Activated naive CD8-positive, alpha-beta T cell treated with anti-CD3 and anti-CD28 coated beads for 36 hours (primary cell): ENCODE measurements at places on chromosomes 6 and 20.

GRCh38 chr6:81969814-81970213, 217.3 kb upstream of the TENT5A start:
- no peaks in the 10 kb centered on the region for H3K4me1 ChIP-seq
- no peak overlapping the region for H3K4me3 ChIP-seq
- H3K36me3 ChIP-seq = no peaks in the 10 kb centered on the region

- H3K36me3 ChIP-seq = no peaks in the 10 kb centered on the region
- no peak overlapping the region for H3K4me3 ChIP-seq
- no peaks in the 10 kb centered on the region for H3K27me3 ChIP-seq
- no peaks in the 10 kb centered on the region for H3K4me1 ChIP-seq
- no peak overlapping the region for H3K27ac ChIP-seq
- DNase-seq = no peak
These were observed 611.0 kb upstream of the FLRT3 start for GRCh38 chr20:14948416-14948815.

GRCh38 chr6:133724726-133725125, 164.2 kb upstream of the TCF21 start:
- no peak overlapping the region for H3K27ac ChIP-seq
- no peaks in the 10 kb centered on the region for H3K36me3 ChIP-seq
- DNase-seq = no peak
- H3K4me1 ChIP-seq = no peaks in the 10 kb centered on the region

DNA sequence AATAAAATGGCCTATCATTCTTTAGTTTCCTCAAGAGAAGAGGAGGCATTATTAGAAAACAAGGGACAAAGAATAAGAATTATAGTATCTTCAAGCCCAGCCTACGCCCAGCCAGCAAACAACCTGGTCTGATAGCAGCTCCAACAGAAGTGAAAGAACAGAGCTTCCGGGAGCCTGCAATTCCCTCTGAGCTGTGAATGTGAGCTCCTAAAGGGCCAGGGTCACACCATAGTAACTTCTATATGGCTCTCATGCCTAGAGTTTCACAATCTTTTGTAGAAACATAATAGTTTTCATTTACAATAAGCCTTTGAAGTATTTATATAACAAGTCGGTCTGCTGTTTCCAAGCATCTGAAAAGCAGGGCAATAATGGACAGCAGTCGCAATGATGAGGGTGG, 116.5 kb downstream of the SMLR1 start:
- no peaks in the 10 kb centered on the region for H3K27me3 ChIP-seq
- no peak overlapping the region for H3K27ac ChIP-seq

DNA sequence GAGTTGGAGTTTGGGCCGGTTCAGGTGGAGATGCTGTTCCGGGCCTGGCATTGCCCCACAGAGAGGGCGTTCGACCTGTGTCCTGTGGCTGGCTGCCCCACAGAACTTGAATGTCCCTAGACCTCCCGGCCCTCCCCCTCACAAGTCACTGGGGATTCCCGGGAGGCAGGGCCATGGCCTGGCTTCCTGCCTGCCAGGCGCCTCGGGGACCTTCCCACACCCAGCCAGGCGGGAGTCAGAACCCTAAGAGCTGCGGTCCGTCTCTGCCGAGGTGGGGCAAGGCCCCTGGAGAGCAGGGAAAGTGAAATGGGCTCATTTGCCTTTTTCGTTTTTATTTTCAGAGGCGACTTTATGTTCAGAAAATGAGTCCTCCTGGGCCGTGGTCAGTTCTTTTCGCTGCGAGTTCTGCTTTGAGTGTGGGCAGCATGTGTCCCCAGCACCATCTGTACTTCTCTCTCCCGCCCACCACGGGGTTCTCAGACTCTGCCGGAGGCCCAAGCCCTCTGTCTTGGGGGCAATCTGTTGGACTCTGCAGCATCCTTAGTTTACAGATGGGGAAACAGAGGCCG, 8.5 kb downstream of the RBM38 start:
- H3K27ac ChIP-seq = peak overlapping the region; percentile 99
- peaks cover 70% of the 10 kb centered on the region for H3K4me1 ChIP-seq
- DNase-seq = peak; percentile 78
- H3K4me3 ChIP-seq = peak overlapping the region; percentile 86

GRCh38 chr6:38370653-38371601, 268.8 kb downstream of the BTBD9 start:
- no peak overlapping the region for H3K27ac ChIP-seq
- H3K27me3 ChIP-seq = no peaks in the 10 kb centered on the region
- no peak for DNase-seq
- H3K36me3 ChIP-seq = no peaks in the 10 kb centered on the region

DNA sequence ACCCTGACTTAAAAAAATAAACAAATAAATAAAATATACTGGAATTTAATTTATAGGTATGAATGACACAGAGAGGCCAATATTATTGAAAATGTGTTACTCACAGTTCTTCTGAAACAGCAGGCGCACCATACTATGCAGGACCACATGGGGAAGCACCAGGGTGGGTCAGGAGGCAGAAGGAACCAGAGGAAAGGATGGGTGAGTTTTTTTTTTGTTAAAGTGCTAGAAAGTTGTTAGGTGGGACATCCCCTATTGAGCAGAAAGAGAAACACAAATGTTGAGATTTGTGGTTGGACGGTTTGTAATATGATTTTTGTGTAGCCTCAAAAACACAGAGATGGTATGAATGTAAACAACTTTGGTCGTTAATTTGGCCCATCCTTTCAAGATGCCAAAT, 26.0 kb downstream of the PTPRA start:
- peaks cover 36% of the 10 kb centered on the region for H3K4me1 ChIP-seq
- no peak overlapping the region for H3K4me3 ChIP-seq
- peak overlapping the region; percentile 31 for H3K27ac ChIP-seq
- no peaks in the 10 kb centered on the region for H3K27me3 ChIP-seq
- DNase-seq = peak; percentile 37

GRCh38 chr20:64257107-64257757, 1.7 kb downstream of the PCMTD2 start:
- no peak for DNase-seq
- peaks cover 3% of the 10 kb centered on the region for H3K36me3 ChIP-seq
- peak overlapping the region; percentile 32 for H3K27ac ChIP-seq
- no peaks in the 10 kb centered on the region for H3K27me3 ChIP-seq
- peak overlapping the region; percentile 83 for H3K4me3 ChIP-seq

DNA sequence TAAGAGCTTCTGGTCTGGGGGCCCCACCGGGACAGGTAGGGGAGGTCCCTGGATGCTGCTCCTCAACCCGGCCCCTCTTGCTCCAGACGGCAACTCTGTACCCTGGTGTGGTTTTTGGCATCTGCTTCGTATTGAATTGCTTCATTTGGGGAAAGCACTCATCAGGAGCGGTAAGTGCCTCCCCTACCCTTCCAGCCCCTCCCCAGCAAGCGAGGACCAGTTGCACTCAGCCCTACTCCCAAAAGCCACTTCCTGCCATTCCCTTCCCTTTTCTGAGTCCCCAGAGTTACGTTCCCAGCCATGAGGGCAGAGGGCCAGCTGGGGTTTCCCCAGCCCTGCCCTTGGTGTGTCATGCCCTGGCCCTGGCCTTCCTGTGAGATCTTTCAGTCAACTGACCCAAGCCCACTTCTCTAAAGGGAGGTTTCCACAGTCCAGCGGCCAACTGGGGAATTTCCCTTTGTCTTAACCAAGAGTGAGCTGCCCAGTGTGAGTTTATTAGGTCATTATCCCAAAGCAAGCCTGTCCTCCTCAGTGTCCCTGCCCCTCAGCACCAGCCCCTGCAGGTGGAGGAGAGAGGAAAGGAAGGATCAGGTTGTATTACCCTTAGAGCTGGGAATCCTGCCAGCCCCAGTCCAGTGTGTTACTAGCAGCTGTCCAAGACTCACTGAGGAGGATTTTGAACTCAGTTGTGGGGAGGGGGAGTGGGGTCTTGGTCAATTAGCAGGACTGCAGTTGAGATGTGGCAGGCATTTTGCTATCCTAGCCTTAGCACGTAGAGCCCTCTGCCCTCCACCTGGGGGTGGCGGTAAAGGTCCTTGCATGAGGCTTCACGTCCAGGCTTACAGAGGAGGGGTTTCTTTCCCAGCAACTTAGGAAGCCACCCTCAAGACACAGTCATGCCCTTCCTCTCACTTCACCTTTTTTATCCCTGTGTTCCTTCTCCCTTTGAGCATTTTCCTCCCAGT, 45.8 kb downstream of the TM9SF4 start:
- no peak overlapping the region for H3K27ac ChIP-seq

DNA sequence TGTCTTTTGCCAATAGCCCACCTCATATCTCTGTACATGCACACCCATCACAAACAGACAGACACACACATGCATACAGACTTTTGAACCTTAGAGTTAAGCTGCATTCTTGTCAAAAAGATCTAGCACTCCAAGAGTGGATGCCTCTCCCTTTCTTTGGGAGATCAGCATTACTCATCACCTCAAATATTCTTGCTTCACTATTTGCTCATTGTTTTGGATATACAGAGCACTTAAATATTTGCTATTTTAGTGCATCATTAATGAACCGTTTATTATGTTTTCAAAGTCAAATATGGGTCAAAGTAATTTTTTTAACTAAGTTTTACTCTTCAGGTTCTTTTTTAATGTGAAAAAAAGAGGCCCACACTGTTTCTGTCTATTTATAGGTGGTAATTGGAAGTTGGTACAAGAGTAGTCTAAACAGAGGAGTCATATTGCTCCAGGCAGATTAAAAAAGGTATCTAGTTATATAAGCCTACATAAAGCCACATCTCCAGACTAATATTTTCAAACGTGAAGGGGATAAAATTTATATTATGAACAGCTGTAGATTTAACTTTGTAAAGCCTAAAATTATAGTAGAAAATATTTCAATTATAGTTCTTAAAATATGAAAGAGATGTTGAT, 102.6 kb downstream of the FLRT3 start:
- DNase-seq = no peak
- H3K4me3 ChIP-seq = no peak overlapping the region
- H3K36me3 ChIP-seq = no peaks in the 10 kb centered on the region
- H3K27ac ChIP-seq = no peak overlapping the region
- H3K4me1 ChIP-seq = no peaks in the 10 kb centered on the region

- no peak overlapping the region for H3K27ac ChIP-seq
- H3K4me3 ChIP-seq = no peak overlapping the region
- peaks cover 17% of the 10 kb centered on the region for H3K4me1 ChIP-seq
- peaks cover 31% of the 10 kb centered on the region for H3K27me3 ChIP-seq
- no peak for DNase-seq
These were observed 48.2 kb downstream of the FRK start for GRCh38 chr6:116012471-116012949.

DNA sequence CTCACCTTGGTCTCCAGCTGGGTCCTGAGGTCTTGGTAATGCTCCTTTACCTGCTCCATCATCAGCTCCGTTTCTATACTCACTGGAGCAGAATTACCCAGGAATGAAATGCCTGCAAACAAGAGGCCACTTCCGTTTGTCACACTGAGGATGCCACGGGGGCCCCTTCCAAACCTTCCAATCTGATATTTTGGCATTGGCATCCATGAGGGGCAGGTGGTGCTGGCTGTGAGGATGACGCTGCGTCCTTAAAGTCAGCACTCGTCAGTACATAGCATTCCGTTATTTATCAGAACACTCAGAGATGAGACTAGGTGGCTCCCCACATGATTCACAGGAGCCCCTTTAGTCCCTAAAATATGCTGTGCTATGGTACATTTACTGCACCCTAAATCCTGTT, 72.7 kb downstream of the GINS1 start:
- H3K36me3 ChIP-seq = no peaks in the 10 kb centered on the region
- DNase-seq = no peak
- no peak overlapping the region for H3K27ac ChIP-seq
- no peak overlapping the region for H3K4me3 ChIP-seq

GRCh38 chr20:3706774-3707507, 5.5 kb downstream of the SIGLEC1 start:
- no peak overlapping the region for H3K4me3 ChIP-seq
- H3K4me1 ChIP-seq = no peaks in the 10 kb centered on the region
- no peak overlapping the region for H3K27ac ChIP-seq
- peaks cover 3% of the 10 kb centered on the region for H3K27me3 ChIP-seq
- no peak for DNase-seq

DNA sequence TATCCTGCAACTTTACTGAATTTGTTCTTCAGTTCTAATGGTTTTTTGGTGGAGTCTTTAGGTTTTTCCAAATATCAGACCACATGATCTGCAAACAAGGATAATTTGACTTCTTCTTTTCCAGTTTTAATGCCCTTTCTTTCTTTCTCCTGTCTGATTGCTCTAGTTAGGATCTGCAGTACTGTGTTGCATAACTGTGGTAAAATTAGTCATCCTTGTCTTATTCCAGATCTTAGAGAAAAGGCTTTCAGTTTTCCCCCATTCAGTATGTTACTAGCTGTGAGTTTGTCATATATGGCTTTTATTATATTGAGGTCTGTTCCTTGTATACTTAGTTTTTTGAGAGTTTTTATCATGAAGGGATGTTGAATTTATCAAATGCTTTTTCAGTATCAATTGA, 4.3 kb downstream of the MICA start:
- no peaks in the 10 kb centered on the region for H3K27me3 ChIP-seq
- peaks cover 45% of the 10 kb centered on the region for H3K4me1 ChIP-seq
- H3K27ac ChIP-seq = no peak overlapping the region
- H3K4me3 ChIP-seq = no peak overlapping the region
- H3K36me3 ChIP-seq = peaks cover 9% of the 10 kb centered on the region

- H3K27ac ChIP-seq = no peak overlapping the region
- H3K27me3 ChIP-seq = peaks cover 42% of the 10 kb centered on the region
- no peaks in the 10 kb centered on the region for H3K36me3 ChIP-seq
- H3K4me3 ChIP-seq = no peak overlapping the region
- no peaks in the 10 kb centered on the region for H3K4me1 ChIP-seq
- no peak for DNase-seq
These were observed 6.0 kb upstream of the RIPPLY2 start for GRCh38 chr6:83847179-83847578.

GRCh38 chr20:49874696-49875095, 40.6 kb downstream of the SPATA2 start:
- H3K27ac ChIP-seq = no peak overlapping the region
- H3K27me3 ChIP-seq = no peaks in the 10 kb centered on the region
- no peaks in the 10 kb centered on the region for H3K4me1 ChIP-seq
- H3K4me3 ChIP-seq = no peak overlapping the region

DNA sequence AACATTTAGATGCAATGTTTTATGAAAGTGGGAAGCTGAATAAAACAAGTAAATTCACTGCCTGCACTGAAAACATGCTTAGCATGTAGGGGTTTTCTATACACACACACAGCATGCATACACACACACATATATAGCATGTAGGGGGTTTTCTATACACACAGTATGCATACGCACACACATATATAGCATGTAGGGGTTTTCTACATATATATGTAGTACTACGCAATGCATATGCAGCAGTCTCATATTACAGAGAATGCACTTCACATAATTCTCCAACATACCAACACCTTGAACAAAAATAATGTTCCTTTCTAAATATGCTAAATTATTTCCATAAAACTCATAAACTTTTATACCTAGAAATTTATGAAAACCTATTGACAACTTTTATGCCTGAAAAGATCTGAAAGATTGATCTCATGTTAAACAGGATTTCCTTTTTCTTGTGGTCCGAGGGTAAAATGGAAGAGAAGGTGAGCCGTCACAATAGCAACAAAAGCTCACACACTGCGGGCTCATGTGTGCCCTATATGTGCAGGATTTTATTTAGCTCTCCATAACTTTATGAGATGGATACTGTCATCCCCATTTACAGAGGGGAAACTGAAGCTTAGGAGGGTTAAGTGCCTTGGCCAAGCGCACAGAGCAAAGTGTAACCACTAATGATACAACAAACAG, 81.9 kb upstream of the TULP1 start:
- peaks cover 76% of the 10 kb centered on the region for H3K4me1 ChIP-seq
- H3K27me3 ChIP-seq = no peaks in the 10 kb centered on the region
- peak overlapping the region; percentile 63 for H3K27ac ChIP-seq
- peaks cover 68% of the 10 kb centered on the region for H3K36me3 ChIP-seq

GRCh38 chr20:7843613-7844012, 96.6 kb downstream of the HAO1 start:
- H3K27ac ChIP-seq = no peak overlapping the region
- peaks cover 5% of the 10 kb centered on the region for H3K27me3 ChIP-seq
- H3K4me3 ChIP-seq = no peak overlapping the region
- H3K4me1 ChIP-seq = no peaks in the 10 kb centered on the region
